ENCODE measurements at places on chromosomes 7 and 10.

DNA sequence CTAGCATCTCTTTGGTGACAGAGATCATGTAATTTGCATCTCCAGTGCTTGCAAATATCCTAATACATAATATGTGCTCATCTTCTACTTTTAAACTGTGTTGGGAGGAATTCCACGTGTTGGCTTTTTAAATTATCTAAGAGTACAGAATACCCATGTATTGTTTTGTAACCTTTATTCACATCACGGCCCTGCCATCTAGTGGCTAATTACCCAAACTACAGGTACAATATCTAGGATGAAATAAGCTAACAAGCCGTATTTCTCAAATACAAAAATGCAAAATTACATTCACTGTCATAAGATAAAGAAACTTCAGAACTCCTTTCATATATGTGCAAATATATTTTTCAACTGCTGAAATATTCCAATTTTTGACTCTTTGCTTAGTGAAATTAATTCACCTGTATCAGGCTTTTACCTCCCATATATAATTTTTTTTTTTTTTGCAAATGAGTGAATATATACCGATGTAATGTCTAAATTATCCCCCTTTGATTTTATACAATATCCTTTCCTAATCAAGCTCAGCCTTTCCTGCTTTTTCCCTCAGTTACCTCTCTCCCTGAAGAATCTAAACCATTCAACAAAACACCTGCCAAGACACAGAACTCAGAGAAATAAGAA lies 30.3 kb upstream of the LSM8 start:
- DNase-seq: no peak

DNA sequence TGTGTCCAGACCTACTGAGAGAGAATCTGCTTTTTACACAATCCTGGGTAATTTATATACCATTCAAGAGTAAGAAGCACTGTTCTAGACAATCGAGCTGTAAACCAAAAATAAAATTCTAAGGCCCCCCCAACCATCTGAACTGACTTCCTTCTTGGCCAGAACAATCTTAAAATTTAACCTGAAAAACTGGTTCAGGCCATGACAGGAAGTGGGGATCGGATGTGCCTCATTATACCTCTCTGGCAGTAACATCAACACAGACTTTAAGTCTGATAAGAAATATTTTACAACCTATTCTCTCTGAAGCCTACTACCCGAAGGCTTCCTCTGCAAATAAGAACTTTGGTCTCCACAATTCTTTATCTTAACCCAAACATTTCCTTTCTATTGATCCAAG lies 75.2 kb upstream of the KIF5B start:
- no peak for DNase-seq

GRCh38 chr7:143265017-143265693 lies 1.9 kb downstream of the GSTK1 start:
- no peak for DNase-seq

- DNase-seq: no peak
Observed at GRCh38 chr7:8221101-8221495, 40.9 kb downstream of the ICA1 start.

Measured in esophagus squamous epithelium (tissue), 5 donors.